ENCODE measurements at places on chromosomes 13 and 19.

DNA sequence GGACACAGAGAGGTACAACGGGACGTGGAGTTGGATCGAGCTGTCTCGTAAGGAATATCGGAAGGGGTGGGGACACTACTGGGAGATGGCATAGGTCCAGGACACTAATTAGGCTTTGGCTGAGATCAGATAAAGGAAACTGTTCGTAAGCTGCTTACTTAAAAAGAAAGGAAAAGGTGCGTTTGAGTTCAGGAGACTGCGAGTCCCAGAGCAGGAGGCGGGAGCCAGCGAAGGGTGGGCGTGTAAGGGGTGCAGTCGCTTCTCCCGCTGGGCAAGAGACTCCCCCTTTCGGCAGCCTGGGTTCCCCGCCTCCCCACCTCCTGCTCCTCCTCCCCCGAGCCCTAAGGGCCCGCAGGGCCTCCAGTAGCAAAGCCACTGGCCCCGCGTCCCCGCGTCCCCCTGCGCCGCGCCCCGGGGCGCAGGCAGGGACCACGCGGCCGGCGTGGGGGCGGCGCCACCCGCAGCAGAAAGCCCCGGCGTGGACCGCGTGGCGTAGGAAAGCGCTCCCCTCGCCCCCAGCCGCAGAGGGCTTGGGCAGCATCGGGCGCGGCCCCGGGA, 547 bp downstream of the ABCC4 start:
- DNase-seq, result peak; percentile 64

- DNase-seq, result peak; percentile 31
Measured at GRCh38 chr19:49217382-49217781, 59.8 kb downstream of the TRPM4 start.

- DNase-seq, result no peak
Measured at GRCh38 chr13:57813651-57814050, 182.1 kb downstream of the PCDH17 start.

GRCh38 chr13:41673640-41674039, 216.3 kb downstream of the RGCC start:
- no peak for DNase-seq

DNA sequence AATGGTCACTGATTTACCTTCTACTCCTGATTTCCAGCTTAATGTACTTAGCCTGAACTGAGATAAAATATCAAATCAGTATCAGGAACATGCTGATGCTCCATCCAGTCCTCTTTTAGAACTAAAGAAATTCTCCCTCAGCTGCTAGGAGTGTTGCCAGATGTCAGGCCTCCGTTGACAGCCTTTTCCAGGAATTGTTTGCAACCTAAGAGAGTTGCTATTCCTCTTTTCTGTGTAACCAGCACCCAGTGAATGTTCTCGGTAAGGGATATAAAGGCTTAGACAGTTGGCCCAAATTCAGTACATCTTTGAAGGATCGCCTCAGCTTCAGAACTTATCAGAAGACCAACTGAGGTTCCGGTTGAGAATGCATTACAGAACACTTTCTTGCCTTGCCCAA, 559.0 kb downstream of the PCDH17 start:
- DNase-seq, result no peak

- no peak for DNase-seq
Measured at GRCh38 chr19:50482916-50483315, 6.3 kb upstream of the GARIN5A start.

DNA sequence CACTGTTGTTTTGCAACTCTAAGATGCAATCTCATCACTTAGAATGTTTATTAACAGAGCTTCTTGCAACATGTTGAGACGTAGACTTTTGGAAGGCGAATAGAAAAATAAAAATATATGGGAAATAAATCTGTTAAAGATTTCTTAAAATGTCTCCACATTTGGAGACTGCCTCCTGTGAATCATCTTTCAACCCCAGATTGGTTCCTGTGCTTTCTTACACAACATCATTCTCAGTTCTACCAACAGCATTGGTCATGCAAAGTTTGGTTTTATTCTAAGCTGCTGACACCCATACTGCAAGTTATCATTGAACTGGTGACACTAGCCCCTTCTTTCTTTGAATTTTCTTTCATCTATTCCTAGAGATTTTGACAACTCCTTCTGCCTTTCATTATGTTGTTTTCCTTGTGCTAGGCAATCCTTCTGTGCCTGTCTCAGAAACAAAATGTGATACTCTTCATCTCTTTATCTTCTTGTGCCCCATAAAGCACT, 1.6 kb upstream of the IGFL3 start:
- peak; percentile 13 for DNase-seq

- DNase-seq, result no peak
Measured at GRCh38 chr13:48113756-48114130, 18.8 kb upstream of the MED4 start.

- no peak for DNase-seq
Measured at GRCh38 chr19:10646456-10647159, 7.5 kb upstream of the ILF3 start.

DNA sequence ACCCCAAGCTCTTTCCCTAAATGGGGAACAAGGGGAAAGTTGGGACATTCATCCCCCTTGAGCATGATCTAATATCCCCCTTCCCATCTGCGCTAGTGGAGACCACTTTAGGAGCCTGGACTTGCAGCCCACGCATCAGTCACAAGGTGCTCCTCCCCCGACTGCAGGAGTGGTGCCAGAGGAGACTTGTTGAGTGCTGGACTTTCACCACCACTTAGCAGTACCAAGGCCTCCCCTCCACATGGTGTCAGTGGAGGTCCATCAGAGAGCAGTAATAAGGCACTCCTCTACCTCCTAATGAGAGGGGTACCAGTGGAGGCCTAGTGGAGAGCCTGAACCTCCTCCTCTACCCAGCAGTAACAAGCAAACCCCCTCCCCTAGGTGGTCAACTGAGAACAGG, 22.5 kb downstream of the CAB39L start:
- DNase-seq, result no peak

- peak; percentile 94 for DNase-seq
Measured at GRCh38 chr19:17135001-17135853, 59.6 kb downstream of the MYO9B start.

GRCh38 chr13:43782686-43783085, 4.1 kb downstream of the ENOX1 start:
- DNase-seq, result no peak

DNA sequence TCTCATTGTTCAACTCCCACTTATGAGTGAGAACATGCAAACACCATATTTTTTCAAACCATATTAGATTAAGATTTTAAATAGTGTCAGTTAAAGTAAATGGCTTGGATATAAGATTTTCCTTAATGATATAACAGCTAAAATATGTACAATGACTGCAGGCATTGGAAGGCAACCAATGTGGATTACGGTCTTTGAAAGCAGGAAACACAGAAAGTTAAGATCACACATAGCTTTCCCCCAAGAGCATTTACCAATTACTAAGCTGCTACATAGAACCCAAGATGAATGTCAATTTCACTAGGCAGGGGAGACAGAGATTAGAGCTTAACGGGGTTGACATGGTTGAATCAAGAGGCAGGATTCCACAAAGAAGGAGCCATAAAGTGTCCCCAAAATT, 173.2 kb upstream of the TRPC4 start:
- DNase-seq, result no peak

DNA sequence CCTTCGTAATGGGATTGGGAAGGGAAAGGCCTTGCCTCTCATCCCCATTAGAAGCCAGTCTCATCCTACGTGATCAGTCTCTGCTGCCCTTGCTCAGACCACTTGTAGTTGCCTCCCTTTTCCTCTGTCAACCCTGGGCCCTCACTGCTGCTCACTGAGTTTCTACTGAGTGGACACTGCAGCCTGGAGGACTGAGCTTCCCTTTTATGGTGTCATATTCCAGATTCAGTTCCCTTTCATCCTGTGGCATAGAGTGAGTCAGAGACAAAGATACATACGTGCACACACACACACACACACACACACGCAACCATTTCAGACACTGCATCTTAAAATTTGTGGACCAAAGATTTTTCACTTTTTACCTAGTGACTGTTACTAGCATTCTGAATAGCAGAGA, 56.6 kb downstream of the COG3 start:
- peak; percentile 13 for DNase-seq

DNA sequence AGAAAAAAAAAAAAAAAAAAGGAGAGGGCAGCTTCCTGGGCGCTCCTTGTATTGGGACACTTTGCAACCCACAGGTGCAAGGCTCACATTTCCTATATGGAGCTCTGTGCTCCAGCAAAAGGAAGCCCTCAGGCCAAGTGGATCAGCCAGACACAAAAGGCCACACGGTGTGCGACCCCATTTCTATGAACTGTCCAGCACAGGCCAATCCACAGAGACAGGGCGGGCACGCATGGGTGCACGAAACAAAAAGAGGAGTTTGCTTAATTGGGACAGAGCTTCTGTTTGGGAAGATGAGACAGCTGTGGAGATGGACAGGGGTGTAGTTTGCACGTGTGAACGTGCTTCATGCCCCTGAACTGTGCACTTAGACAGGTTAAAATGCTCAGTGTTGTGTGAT, 31.6 kb upstream of the MATK start:
- no peak for DNase-seq

DNA sequence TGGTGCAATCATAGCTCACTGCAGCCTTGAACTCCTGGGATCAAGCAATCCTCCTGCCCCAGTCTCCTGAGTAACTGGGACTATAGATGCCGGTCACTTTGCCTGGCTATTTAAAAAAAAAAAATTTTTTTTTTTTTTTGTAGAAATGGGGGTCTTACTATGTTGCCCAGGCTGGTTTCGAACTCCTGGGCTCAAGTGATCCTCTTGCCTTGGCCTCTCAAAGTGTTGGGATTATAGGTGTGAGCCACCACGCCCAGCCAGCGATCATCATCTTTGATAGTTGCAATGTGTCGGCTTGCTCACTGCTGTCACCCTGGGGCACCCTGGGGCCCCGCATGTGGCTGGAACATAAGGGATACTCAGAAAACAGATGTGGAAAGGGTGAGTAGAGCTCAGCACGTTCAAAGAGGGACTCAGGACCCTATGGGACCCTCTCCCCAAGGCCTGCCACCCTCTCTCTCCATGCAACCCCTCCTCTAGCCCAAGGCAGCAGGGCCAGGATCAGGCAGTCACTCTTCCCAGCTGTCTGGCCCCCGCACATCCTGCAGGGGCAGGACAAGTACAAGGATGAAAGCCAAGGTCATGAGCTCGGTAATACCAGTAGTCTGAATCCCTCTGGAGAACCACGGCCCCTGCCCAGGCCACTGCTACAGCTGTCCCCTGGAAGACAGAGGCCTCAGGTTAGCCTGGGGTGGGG, 6.5 kb upstream of the CCL25 start:
- DNase-seq, result no peak

DNA sequence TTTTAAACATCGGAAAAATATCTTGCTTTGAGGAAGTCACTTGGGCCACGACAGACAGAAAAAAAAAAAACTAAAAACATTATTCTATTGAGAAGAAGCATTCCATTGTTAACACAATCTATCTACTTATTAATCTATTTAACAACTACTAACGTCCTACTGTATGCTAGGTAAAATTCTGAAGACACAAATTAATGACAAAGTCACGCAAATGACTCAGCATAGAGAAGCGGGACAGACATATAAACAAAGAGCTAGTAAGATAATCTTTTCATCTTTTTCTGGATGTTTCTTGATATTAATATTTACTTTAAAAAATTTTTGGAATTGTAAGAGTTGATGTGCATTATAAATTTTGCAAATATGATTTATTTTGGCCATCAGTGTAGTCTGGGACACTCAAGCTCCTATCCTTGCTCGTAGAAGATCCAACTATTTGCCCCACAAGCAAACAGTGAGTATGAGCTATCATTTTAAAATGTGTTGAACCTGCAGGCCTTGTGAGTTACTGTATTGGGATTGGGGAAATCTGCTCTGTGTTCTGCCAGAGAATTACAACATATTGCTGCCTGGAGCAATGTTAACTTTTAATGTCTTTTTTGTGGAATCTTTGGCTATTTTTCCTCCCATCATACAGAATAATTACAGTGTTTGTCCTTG, 109.1 kb downstream of the PCDH9 start:
- DNase-seq, result peak; percentile 1

GRCh38 chr13:105345730-105346129, 1189.7 kb downstream of the EFNB2 start:
- no peak for DNase-seq

GRCh38 chr13:109483284-109483683, 303.1 kb downstream of the IRS2 start:
- DNase-seq, result no peak

DNA sequence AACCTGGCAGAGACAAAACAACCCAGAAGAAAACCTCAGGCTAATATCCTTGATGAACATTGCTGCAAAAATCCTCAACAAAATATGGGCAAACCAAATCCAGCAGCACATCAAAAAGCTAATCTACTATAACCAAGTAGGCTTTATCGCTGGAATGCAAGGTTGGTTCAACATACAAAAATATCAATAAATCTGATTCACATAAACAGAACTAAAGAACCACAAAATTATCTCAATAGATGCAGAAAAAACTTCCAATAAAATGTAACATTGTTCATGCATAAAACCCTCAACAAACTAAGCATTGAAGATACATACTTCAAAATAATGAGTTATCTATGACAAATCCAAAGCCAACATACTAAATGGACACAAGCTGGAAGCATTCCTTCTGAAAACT, 8.8 kb downstream of the ZNF724 start:
- no peak for DNase-seq

DNA sequence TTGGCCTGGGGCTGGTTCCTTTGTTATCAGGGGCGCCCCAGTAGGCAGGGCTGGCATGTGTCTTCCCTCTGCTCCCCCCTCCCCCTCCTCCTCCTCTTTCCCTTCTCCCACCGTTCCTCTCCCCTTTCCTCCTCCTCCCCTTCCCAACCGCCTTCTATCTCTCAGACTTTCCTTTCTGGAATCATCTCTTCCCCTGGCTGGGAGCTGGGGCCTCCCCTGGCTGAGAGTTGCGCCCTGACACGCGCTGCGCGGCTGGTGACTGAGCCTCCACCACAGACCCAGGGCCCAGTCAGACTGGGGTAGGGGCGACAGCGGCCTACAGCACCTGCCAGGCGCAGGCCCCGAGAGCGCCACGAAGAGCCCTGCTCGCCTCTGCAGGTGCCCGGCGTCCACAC, 2.8 kb downstream of the PNMA8B start:
- DNase-seq, result no peak

DNA sequence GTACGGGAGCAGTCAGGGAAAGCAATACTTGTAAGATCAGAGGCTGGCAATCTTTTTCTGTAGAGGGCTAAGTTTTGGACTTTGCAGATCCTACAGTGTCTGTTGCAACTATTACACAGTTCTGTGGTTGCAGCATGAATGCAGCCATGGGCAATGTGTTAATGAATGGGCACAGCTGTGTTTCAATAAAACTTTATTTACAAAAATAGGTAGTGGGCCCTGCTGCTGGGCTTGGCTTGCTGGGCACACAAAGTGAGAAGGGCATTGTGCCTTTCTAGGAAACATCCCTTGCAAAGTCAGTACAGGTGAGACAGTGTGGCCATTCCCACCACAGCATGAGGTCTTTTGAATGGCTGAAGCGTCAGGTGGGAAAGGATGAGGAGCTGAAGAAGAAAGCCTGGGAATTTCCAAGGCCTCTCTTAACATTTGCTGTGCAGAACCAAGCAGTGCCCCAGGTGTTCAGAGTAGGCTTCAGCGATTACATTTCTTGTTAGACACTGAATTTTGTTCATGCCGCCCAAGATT, 9.1 kb downstream of the KL start:
- no peak for DNase-seq
